ENCODE measurements at places on chromosomes 13 and 19.

DNA sequence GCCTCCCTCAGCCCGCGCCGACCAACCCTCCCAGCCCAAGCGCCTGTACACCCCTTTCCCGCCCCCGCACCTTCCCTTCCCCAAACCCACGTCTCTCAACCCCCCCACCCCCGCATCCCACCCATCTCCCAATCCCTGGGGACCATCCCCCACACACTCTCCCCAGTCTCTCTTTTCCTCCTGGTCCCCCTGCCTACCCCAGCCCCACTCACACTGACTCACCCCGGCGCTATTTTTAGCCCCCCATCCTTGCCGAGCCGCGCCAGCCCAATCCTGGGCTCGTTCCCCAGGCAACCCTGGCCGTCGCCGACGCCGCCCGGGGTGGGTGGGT is 11.7 kb downstream of the CIC start:
- DNase-seq = no peak

GRCh38 chr19:39810424-39810823 is 23.5 kb downstream of the DYRK1B start:
- no peak for DNase-seq

- no peak for DNase-seq
These were observed 20.0 kb downstream of the CAPS start for GRCh38 chr19:5934069-5934401.

DNA sequence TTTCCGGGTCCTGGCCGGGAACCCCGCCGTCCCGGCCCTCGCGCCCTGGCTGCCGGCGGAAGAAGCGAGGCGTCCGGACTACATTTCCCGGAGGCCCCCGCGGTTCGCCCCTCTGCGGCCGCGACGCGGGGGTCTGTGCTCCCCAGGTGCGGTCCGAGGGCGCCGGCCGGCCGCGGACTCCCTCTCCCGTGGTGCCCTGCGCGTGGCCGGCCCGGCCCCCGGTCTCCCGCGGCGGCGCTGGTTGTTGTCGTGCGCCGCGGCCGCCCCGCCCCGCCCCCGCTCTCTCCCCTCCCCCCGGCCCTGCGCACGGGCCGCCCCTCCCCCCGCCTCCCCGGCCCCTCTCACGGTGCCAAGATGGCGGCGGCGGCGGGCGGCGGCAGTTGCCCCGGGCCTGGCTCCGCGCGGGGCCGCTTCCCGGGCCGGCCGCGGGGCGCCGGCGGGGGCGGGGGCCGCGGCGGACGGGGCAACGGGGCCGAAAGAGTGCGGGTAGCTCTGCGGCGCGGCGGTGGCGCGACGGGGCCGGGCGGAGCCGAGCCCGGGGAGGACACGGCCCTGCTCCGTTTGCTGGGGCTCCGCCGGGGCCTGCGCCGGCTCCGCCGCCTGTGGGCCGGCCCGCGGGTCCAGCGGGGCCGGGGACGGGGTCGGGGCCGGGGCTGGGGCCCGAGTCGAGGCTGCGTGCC is at the start of gene KMT2B:
Gene KMT2B (plus strand): TSS at position 339 of the 680 bp plus-strand sequence. CDS start 16 bp downstream, at position 355.
- no peak for DNase-seq

GRCh38 chr13:24500977-24501376 is 11.6 kb downstream of the PARP4 start:
- DNase-seq = no peak

DNA sequence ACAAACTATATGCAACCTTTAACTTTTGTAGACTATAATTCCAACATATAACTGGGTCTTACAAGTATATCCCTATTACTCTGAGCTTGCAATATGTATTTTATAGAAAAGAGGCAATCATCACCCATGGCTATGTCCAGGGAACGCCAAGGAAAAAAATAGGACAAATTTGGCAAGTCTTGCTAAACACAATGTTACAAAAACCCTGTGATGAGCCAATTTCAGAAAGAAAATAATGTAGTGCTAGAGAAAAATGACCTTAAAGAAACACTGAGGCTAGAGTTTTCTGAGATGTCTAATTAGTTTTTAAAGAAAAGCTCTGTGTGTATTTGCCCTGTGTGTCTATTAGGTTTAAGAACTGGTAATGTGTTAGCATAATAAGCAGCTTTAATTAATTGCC is 68.0 kb upstream of the FREM2 start:
- DNase-seq = no peak

DNA sequence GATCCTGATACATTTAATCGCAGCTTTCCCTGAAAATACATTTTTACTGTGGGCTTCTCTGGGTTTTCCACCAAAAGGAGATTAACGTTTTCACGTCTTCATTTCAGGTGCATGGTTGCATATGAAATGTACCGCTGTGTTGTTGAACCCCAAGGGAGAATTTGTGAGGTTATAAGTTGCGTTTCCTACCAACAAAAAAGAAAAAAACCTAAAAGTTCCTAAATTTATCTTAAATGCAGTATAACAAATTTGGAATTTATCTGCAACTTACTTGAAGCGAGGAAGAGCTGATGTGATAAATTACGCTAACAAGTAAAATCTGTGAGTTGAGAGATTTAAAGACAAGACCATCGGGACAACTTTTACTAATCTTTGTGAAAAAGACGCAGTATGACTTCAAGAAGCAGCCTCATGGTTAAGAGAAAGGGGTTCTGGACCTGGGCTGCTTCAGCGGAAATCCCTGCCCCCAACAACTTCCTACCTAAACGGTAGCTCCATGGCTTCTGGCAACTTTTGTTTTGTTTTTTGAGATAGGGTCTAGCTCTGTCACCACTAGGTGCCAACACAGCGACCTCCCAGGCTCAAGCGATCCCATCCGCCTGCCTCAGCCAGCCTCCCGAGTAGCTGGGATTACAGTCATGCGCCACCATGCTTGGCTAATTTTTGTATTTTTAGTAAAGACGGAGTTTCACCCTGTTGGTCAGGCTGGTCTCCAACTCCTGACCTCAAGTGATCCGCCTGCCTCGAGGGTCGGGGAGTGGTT is 958 bp upstream of the OBI1 start:
- no peak for DNase-seq

- DNase-seq = no peak
These were observed 164.2 kb upstream of the NBEA start for GRCh38 chr13:34777914-34778303.

GRCh38 chr13:109572389-109572788 is 214.0 kb downstream of the IRS2 start:
- no peak for DNase-seq

GRCh38 chr19:31908080-31908479 is 437.3 kb upstream of the ZNF507 start:
- DNase-seq = no peak

- no peak for DNase-seq
These were observed 986.0 kb upstream of the SPRY2 start for GRCh38 chr13:81326913-81327312.

GRCh38 chr13:79423340-79423739 is 17.3 kb upstream of the RBM26 start:
- no peak for DNase-seq

DNA sequence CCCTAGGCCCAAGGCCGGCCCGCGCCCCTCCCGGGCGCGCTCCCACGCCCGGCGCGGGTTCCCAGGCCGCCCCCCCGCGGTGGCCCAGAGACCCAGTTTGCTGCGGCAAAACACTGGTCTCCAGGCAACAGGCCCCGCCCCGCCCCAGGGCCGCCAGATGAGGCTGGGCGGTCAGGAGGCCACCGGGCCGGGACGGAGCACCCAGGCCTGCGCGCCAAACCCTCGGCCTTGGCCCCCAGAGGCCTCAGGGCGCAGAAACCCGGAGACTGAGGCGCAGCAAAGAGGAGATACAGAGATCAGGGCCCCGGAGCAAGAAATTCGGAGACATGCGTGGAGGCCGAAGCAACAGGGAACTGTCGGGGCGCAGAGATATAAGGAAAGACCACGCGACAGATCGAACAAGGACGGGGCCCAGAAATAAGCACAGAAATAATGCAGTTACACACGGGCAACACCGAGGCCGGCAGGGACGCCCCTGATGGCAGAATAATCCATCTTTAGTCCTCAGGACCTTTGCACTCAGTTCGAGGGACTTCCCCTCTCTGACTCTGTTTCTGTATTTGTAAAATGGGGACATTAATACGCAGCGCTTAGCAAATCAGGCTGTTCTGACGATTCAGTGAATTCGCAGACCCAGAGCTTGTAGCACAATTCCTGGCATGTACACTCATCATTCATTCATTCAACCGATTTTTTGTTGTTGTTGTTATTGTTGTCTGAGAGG is 20.8 kb upstream of the ERCC1 start:
- no peak for DNase-seq

DNA sequence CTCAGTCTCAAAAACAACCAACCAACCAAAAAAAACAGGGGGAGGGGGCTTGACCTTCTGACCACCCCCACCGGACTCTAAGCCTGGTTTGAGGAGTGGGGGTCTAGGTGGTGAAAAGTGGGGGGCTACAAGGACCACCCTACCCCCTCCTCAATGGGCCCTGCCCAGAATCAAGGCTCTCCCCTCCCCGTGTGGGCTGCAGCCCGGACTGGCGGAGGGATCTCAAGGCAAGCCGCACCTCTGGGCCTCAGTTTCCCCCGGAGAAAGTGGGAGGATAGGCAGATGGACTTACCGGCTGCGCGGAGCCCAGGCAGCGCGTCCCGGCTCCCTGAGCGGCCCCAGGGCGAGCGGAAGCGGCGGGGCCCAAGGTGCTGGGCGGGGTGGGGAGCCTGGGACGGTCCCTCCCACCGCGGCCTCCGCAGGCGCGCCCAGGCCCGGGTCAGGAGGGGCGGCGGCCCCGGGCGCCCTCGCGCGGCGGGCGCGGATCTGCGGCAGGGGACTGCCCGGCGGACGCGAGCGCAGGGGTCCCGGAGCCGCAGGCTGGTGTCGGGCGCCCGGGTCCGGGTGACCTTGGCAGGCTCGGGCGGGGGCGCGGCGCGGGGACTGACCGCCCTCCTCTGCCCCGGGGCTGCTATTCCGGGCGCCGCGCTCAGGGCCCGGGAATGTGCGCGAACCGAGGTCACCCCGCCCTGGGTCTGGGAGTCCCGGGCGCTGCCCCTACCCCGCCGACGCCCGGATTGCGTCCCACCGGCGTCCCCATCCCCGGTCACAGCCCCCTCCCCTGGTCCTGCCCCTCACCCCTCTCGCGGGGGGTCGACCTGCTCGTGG is at the start of gene ADAMTSL5:
Gene ADAMTSL5 (minus strand): TSS at position 349 of the 828 bp plus-strand sequence. CDS start 2,076 bp downstream, outside the sequence.
- DNase-seq = no peak

DNA sequence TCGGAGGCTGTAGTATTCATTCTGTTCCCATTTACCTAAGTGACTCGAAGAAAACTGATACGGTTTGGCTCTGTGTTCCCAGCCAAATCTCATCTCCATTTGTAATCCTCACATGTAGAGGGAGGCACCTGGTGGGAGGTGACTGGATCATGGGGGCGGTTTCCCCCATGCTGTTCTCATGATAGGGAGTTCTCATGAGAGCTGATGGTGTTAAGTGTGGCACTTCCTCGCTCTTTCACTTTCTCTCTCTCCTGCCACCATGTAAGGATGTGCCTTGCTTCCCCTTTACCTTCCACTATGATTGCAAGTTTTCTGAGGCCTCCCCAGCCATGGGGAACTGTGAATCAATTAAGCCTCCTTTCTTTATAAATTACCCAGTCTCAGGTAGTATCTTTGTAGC is 23.5 kb downstream of the SLAIN1 start:
- no peak for DNase-seq

DNA sequence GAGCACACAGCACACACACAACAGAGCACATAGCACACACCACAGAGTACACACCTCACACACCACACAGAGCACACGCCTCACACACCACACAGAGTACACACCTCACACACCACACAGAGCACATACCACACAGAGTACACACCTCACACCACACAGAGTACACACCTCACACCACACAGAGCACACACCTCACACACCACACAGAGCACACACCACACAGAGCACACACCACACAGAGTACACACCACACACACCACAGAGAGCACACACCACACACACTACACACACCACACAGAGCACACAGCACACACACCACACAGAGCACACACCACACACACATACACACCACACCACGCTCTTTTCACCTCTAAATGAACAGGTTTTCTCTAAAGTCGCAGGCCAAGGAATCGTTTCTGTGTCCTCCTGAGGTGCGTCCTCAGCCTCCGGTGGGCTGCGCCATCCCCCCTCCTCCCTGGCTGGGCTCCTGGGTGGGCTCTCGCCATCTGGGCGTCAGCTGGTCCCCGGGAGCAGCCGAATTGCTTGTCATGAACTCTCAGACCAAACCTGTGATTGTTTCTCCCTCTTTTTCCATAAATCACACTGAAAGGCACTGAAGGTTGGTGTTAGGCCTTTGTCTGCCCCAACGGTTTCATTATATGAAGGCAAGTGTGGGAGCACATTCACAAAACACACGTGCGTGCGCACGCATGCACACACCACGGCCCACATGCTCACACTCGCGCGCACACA is 37.4 kb downstream of the TMEM255B start:
- no peak for DNase-seq

DNA sequence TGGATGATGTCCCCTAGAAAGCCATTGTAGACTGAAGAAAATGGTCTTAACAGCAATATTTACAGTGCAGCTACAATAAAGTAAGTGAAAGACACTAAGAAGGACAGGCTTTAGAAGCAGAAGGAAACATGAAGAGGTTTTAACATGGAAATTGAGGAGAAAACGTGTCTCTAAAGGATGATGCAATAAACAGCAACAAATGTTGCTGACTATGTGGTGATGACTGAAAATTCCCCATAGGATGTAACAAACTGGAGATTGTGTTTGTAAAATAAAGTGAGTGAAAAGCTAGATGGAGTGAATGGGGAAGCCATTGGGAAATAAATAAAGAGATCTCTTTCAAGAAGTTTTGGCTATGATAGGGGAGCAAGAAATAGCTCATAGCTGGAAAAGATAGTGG is 186.7 kb upstream of the IPO5 start:
- DNase-seq = no peak

DNA sequence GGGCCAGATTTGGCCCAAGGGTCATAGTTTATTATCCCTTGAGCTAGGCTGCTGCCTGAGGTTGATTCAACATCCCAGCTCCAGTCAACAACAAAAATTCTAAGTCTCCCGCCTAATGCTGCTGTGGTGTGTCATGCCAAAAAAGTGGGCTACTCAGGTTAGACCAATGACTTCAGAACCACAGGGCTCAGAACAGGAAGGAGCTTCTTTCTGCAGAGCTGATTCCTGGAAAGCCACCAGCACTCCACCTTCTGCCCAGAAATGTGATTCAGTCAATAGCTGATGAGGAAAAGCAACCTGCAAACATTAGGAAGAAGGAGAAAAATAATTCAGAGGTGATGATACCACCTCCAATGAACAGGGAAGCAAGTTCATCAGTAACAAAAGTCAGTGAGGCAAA is 56.1 kb upstream of the SERPINE3 start:
- no peak for DNase-seq

DNA sequence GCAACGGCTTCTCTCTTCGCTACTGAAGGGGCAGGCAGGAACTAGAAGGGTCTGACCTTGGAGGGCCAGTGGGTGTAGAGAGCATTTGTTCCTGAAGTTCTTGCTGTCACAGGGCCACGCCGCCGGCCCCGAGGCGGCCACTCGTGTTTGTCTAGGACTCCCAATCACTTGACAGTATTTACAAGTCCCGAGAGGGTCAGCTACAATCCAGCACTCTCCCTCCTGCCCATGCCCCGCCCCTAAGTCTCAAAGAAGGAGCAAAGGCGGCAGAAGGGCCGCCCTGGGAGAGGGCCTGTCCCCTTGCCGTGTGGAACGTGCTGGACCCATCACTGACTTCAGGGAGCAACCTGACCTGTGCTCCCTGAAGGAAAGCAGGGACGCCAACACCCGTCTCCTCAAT is 118.5 kb downstream of the STK24 start:
- DNase-seq = no peak

- peak; percentile 94 for DNase-seq
These were observed 135.2 kb downstream of the TSHZ3 start for GRCh38 chr19:31214086-31214485.

- no peak for DNase-seq
These were observed at the start of gene SLC25A41 for GRCh38 chr19:6433663-6434062. Gene SLC25A41 (minus strand): TSS chr19:6433763. CDS start chr19:6433693, 70 bp downstream.
